Osteocyte (in vitro differentiated cells): ENCODE measurements at places on chromosomes 3 and 15. TPM values are rescaled to one million over a fixed set of nuclear protein-coding genes. Genes with fewer than 3 reads are reported as not detected.
A peak's percentile ranks its signal among the peaks of the same experiment; 100 is the strongest.

Gene CACNA1D
- 0.48 and 0.57 TPM in 2 replicates for total RNA-seq

Gene C3orf20
- not detected in 2 replicates for total RNA-seq

Gene ZKSCAN7
- total RNA-seq = 7.4 TPM in 2 replicates

Gene PRR20G
- total RNA-seq = not detected in 2 replicates

DNA sequence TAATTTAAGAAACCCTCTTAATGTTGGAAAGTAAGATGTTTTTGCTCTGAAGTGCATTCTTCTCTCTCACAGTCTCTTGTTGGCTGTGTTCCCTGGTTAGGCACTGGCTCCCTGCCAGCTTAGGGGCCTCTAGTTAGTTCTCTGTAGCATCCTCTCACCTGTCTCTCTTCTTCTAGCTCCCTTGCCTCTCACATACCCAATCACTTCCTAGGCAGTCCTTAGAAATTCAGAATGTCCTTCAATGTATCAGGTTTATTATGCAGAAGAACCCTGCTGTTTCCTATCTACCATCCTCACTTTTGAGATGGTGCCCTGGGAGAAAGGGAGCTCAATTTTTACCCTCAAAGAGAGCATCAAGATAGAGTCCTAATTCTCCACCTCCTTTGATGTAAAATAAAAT is 36.2 kb upstream of the CPNE4 start:
- no peaks in the 10 kb centered on the region for H3K36me3 ChIP-seq
- H3K27ac ChIP-seq = no peak overlapping the region
- no peak for DNase-seq
- H3K27me3 ChIP-seq = peaks cover 11% of the 10 kb centered on the region
- H3K4me1 ChIP-seq = no peaks in the 10 kb centered on the region

DNA sequence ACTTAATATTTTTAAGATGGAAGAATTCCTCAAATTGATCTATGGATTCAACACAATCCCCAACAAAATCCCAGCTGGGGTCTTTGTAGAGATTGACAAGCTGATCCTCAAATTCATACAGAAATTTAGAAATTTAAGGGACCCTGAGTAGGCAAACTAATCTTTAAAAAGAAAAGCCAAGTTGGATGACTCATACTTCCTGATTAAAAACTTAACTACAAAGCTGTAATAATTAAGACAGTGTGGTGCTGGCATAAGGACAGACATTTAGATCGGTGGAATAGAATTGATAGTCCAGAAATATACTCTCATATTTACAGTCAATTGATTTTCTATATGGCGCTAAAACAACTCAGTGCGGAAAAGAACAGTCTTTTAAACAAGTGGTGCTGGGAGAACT is 11.6 kb downstream of the FAM162A start:
- peaks cover 12% of the 10 kb centered on the region for H3K36me3 ChIP-seq
- no peak overlapping the region for H3K4me3 ChIP-seq
- peaks cover 4% of the 10 kb centered on the region for H3K4me1 ChIP-seq
- H3K27me3 ChIP-seq = no peaks in the 10 kb centered on the region
- no peak for DNase-seq

DNA sequence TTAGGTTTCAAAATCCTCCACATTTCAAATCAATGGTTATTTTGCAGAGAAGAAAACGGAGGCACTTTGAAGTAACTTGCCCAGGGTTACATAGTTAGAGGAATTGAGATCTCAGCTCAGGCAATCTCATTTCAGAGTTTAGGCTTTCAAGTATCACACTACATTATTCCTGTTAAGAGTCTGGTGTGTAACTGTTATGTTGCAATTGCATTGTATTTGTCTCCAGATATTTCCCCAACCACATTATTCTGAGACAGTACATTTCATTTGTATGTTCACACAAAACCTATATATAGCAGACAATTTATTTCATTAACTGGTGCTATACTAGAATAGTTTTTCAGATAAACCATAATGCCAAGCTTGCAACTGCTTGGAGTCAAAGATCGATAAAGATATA is 154.2 kb upstream of the TSPAN3 start:
- H3K27me3 ChIP-seq = no peaks in the 10 kb centered on the region
- H3K27ac ChIP-seq = peak overlapping the region; percentile 6
- peaks cover 31% of the 10 kb centered on the region for H3K4me1 ChIP-seq
- no peak for DNase-seq
- no peak overlapping the region for H3K4me3 ChIP-seq

GRCh38 chr15:45606413-45606812 is 19.2 kb downstream of the BLOC1S6 start:
- H3K27me3 ChIP-seq = no peaks in the 10 kb centered on the region
- no peaks in the 10 kb centered on the region for H3K4me1 ChIP-seq
- peaks cover 19% of the 10 kb centered on the region for H3K36me3 ChIP-seq
- DNase-seq = no peak

DNA sequence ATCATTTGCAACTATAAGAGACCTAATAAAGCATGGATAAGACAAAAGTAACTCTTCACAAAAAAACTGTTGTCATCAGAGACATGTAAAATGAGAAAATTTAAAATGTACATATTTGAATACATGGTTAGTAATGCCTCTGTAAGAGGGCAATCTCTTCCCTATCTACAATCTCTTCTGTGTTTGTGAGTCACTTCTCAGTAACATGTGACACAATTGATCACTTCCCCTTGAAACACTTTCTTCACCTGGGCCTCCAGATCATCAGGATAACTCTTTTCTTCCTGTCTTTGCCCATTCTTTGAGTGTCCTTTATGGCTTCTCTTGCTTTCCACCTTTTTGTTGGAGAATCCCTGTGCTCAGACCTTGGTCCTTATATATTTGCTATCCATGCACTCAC is 50.4 kb downstream of the TFDP2 start:
- no peaks in the 10 kb centered on the region for H3K4me1 ChIP-seq
- no peak overlapping the region for H3K27ac ChIP-seq
- H3K36me3 ChIP-seq = no peaks in the 10 kb centered on the region

- H3K4me3 ChIP-seq = no peak overlapping the region
- H3K4me1 ChIP-seq = peaks cover 16% of the 10 kb centered on the region
- no peak for DNase-seq
- no peak overlapping the region for H3K27ac ChIP-seq
- H3K36me3 ChIP-seq = no peaks in the 10 kb centered on the region
Measured at GRCh38 chr3:110752307-110752706, 319.3 kb upstream of the NECTIN3 start.

- DNase-seq = no peak
- H3K4me1 ChIP-seq = no peaks in the 10 kb centered on the region
- H3K36me3 ChIP-seq = no peaks in the 10 kb centered on the region
- no peak overlapping the region for H3K4me3 ChIP-seq
- no peak overlapping the region for H3K27ac ChIP-seq
Measured at GRCh38 chr3:178494386-178494785, 41.9 kb upstream of the KCNMB2 start.

DNA sequence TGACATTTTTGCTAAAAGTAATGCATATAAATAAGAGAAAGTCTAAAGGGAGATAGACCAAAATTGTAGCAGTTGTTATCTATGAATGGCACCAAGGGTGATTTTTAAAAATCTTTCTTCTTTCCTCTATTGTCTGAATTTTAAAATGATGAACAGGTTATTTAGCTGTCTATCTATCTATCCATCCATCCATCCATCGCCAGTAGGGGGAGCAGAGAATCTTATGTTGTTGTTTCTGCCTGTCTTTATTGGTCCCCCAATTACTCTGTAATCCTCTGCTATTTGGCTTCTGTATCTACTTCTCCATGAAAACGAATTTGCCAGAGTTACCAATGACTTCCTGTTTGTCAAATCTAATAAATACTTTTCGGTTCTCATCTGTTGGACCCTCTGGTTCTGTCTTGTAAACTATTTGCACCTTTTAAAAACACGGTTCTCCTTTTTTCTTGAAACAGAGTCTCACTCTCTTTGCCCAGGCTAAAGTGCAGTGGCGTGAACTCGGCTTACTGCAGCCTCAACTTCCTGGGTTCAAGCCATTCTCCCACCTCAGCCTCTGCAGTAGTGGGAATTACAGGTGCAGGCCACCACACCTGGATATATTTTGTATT is 86.0 kb downstream of the ECT2 start:
- H3K27ac ChIP-seq = no peak overlapping the region
- H3K4me3 ChIP-seq = no peak overlapping the region
- peaks cover 24% of the 10 kb centered on the region for H3K27me3 ChIP-seq
- H3K36me3 ChIP-seq = no peaks in the 10 kb centered on the region

DNA sequence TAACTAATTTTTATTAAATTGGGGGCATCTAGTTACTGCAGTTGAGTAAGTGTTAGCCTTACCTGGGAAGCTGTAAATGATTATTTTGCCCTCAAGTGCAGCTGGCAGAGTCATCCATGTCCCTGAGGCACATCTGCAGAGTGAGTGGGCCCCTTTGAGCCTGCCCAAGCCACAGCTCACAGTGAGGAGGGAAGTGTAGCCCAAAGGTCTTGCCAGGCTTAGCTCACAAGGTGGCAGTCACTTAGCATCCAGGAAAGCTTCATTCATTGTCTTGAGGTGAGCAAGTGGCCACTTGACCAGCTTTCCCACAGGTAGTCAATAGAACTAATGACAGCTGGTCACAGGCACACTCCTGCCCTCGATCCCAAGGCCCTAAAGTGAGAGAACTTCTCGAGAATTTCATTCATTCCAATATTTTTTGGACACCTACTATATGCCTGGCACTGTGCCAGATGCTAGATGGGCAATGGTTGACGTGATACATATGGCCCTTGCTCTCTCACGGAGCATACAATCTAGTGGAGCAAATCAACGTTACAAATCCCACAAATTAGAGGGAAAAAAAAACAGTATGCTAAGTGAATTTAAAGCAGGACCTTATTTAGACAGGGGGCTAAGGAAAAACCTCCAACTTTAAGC is 163.3 kb upstream of the IL12A start:
- peak overlapping the region; percentile 54 for H3K27ac ChIP-seq
- H3K4me3 ChIP-seq = no peak overlapping the region
- peaks cover 41% of the 10 kb centered on the region for H3K4me1 ChIP-seq
- DNase-seq = no peak
- no peaks in the 10 kb centered on the region for H3K27me3 ChIP-seq
- H3K36me3 ChIP-seq = no peaks in the 10 kb centered on the region

DNA sequence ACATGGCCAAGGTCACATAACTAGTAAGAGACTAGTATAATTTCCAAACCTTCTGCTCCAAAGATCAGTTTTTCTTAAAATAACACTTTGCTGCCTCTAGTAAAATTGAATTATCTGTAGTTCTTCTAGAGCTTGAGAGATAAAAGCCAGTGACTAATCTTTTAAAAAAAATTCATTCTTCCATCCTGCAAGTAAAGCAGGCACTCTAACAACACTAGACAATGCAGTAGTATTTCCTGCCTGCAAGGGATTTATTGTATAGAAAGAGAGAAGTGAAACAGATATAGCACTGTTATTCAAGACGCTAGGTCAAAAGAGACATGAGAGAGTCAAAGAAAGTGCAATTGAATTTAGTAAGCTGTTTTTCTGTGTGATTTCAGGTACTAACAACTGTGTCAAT is 159.5 kb upstream of the TBC1D5 start:
- H3K4me3 ChIP-seq = no peak overlapping the region
- no peak overlapping the region for H3K27ac ChIP-seq
- no peaks in the 10 kb centered on the region for H3K27me3 ChIP-seq
- peaks cover 7% of the 10 kb centered on the region for H3K4me1 ChIP-seq

GRCh38 chr3:58095603-58096138 is 87.4 kb downstream of the FLNB start:
- peaks cover 27% of the 10 kb centered on the region for H3K36me3 ChIP-seq
- no peaks in the 10 kb centered on the region for H3K27me3 ChIP-seq
- no peak overlapping the region for H3K27ac ChIP-seq
- DNase-seq = no peak
